Fibroblast of skin of scalp (primary cell): ENCODE measurements at places on chromosomes 5 and 9.
A peak's percentile ranks its signal among the peaks of the same experiment; 100 is the strongest.

GRCh38 chr9:27090231-27090630 is 18.8 kb upstream of the TEK start:
- peak; percentile 13 for DNase-seq

GRCh38 chr5:124237206-124237695 is 509.2 kb downstream of the ZNF608 start:
- no peak for DNase-seq

GRCh38 chr5:68953875-68954617 is 139.8 kb upstream of the SLC30A5 start:
- peak; percentile 75 for DNase-seq

DNA sequence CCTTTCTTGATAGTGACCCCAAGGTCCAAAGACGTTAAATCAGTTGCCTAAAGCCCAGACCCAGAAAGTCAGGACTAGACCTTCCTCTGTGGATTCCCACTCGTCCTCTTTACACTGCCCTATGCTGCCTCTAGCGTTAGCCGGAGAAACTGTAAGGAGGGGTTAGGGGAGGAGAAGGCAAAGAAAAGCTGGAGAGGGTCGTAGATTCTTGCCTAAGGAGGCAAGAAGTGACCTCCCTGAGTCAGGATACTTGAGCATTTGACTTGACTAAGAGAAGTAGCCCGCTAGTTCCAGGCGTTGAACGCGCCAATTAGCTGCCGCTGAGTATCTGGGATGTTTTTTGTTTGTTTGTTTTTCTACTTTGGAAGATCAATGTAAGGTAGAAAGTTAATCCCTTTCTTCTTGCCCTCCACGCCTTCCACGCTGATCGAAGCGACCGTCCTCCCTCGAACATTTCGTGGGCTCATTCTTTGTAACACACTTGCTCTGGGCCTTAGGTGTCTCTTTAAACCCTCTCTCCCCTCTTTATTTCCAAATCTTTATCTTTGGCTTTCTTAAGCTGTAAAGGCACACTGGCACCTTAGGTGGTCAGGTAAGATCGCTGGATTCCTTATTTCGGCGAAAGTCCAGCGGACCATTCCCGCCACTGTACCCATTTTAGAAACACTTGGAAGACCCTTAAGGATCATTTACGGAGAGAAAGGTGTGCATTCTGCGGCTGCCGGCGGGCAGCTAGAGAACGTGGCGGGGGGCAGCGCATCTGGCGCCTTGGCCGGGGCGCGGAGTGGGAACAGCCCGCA is 5.1 kb upstream of the RGMB start:
- peak; percentile 76 for DNase-seq

DNA sequence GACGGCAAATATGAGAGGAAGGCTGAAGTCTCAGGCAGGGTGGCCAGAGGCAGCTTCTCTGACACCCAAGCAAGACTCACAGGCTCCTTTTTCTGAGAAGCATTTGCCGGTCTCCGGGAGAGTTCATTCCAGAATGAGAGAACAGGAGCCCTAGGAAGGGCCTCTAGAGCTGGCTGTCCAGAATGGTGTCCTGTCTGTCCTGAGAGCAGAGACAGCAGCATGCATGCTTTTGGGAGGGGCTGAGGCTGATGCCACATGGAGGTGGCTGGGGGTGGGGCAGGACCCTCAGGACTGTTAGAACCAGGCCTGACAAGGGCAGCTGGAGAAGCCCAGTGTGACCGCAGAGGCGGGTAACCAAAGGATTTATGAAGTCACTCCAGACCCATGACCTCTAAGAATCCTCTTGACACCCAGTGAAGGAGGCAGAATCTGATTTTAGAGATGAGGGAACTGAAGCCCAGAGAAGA is 60.0 kb downstream of the SHB start:
- no peak for DNase-seq

DNA sequence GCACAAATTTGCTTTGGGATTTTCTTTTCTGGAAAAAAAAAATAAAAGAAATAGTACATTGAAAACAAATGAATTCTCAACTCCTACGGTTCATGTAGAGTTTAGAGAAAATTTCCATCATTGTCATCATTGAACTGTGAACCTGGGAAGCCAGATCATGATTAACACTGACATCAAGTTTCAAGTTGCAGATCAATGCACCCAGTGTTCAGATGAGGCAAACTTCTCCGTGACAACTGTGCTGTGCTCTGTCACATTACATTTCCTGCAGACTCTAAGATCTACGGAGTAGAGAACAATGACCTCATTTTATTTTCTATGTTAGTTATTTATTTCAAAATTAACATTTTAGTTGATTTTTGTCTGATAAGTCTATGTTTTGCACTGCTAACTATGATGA is 99.7 kb downstream of the MAP1B start:
- no peak for DNase-seq

DNA sequence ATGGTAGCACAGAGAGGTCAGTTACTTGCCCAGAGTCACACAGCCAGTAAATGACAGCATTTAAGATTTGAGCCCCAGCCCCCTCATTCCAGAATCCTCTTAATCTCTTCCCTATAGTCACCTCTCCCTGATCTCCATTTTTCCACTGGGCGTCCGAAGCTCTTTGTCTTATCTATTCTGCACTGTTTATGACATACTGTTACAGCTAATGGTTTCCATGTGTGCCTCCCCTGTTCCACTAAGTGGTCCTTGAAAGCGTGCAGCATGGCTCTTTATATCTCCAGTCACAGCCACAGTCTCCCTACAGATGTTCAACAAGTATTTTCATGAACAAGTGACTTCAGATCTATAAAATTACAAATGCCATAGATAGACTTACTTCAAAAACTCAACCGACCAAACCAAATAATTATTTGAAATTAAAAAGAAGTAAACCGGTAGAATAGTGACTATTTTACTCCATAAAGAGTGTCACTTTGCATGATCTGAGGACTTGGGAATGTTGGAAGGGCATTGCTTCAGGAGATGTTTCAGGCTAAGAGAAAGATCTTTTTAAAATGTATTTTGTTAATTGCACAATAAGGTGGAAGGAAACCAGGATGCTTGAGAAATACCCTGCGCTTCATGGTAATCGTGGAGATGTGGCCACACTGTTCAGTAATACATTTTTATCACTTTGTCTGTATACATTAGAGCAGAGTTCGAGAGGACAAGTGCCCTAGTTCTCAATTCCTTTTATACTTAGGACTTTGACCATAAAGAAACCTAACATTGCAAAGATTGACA is 237.2 kb downstream of the FBXL7 start:
- no peak for DNase-seq

GRCh38 chr5:150085950-150086715 is at the start of gene CSF1R:
CSF1R (minus strand) TSS chr5:150086554; CDS start chr5:150086427, 127 bp downstream.
- DNase-seq, result no peak

DNA sequence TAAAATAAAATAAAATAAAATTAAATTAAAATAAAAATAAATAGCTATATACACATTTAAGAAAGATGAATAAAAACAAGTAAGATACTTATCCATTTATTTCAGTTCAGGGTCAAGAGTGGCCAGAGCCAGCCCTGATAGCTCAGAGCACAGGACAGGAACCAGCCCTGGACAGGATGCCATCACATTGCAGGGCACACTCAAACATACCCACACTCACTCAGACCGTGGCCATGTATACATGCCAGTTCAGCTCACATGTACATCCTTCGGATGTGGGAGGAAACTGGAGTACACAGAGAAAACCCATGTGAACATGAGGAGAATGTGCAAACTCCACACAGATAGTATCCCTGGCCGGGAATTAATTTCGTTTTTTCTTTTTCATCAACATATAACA is 21.8 kb downstream of the NDUFS4 start:
- DNase-seq, result no peak

DNA sequence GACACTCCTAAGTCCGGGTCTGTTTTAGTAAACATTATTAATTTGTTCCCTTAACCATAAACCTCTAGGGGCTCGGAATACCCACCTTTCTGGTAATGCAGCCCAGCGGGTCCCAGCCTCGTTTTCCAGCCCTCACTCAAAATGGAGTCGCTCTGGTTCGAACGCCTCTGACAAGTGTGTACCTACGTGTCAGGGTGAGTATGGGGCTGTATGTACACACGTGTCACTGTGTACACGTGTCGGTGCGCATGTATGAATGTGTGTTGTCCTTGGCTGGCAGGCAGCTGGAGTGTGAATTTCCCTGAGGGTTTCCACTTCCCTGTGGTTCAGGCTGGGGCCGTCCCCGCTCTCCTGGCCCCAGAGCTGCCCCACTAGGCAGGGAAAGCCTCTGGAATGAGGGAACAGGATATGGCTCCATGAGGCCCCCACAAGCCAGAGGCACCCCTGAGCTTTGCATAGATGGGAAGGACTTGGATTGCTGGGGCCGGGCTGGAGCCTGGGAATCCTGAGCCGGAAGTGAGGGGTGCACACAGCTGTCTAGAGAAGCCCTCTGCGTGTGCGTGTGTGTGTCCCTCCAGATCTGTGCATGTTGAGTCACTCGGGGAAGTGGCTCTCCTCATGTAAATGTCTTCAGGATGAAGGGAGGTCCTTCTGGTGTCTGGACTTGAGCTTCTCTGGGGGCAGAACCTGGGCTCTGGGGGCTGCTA is 160.8 kb upstream of the IER5L start:
- peak; percentile 73 for DNase-seq

- DNase-seq, result no peak
Observed at GRCh38 chr5:34475249-34475966, 180.7 kb upstream of the RAI14 start.

- DNase-seq, result peak; percentile 79
Observed at GRCh38 chr5:119397518-119398380, 41.9 kb downstream of the TNFAIP8 start.

DNA sequence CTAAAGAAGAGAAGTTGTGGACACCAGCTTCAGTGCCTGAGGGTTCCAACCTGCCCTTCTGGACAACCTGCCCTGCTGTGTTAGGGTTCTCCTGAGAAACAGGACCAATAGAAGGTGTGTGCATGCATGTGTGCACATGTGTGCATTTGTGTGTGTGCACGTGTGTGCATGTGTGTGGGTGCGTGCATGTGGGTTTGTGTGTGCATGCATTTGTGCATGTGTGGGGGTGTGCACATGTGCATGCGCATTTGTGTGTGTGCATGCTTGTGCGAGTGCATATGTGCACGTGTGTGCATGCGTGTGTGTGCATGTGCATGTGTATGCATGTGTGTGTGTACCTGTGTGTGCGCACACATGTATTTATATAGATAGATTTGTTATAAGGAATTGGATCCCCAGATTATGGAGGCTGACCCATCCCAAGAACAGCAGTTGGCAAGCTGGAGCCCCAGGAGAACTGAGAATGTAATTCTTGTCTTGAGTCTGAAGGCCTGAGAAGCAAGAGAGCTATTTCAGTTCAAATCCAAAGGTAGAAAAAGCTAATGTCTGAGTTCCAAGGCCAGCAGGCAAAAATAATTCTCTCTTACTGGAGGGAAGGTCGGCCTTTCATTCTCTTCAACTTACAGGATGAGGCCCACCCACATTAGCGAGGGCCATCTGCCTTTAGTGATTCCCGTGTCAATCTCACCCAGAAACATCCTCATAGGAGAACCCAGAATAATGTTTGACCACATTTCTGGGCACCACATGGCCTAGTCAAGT is 62.9 kb upstream of the SYNPO start:
- DNase-seq, result no peak

- no peak for DNase-seq
Observed at GRCh38 chr9:124183772-124184171, 74.0 kb upstream of the NEK6 start.

DNA sequence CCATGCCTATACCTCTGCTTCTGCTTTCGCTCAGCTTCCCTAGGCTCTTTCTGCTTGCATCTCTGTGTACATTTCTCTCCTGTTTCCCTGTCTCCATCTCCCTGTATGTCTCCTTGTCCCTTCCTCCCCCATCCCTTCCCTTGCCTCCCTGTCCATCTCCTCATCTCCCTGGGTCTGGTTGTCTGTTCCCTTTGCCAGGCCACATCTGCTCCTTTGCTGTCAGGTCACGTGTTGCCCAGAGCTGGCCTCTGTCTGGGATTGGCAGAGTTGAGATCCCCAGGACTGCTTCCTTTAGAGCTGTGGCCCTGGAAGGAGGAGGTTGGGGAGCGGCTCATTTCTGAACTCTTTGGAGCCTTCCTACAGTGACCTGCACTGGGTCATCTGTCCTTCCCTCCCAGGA is 31.8 kb upstream of the PTGS1 start:
- DNase-seq, result no peak

DNA sequence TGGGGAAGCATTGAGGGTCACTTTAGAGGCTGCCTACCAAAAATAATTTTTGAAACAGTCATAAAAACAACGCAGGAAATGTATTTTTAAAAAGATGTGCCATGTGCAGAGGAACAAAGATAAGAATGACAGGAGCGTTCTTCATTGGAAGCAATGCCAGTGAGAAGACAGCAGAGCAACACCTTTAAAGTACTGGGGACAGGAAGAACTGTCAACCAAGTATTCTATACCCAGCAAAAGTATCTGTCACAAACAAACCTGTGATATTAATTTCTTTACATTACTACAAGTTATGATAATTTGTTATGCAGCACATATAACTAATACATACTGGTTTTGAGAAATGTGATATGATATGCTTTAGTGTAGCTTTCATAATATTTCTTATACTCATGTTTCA is 675.6 kb downstream of the IRX1 start:
- no peak for DNase-seq

GRCh38 chr5:177495243-177496060 is 2.0 kb downstream of the PDLIM7 start:
- peak; percentile 98 for DNase-seq

- DNase-seq, result no peak
Observed at GRCh38 chr5:179730852-179731251, 1.8 kb upstream of the MAML1 start.

DNA sequence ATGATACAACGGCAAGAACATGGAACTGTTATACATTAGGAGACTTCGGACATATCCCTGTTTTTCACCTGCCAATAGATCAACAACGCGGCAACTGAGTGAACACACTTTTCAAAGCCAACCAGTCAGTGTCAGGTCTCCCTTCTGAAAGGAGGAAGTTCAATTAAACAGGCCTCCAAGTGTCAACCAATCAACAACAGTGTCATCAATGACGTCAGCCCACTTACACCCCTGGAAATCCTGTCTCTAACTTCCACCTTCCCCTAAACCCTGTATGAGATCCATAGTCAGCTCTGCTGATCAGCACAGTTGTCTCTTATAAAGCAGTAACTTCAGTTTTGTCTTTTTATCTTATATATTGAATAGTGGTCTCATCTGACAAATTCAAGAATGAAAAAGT is 36.6 kb downstream of the DMRT3 start:
- DNase-seq, result no peak

- no peak for DNase-seq
Observed at GRCh38 chr9:20325008-20325407, 297.3 kb downstream of the MLLT3 start.

GRCh38 chr9:94982211-94982610 is 255.7 kb downstream of the AOPEP start:
- no peak for DNase-seq

GRCh38 chr9:125561509-125562148 is 145.4 kb downstream of the MAPKAP1 start:
- no peak for DNase-seq

GRCh38 chr5:141514330-141515133 is 25.7 kb downstream of the PCDHGC5 start:
- DNase-seq, result peak; percentile 73
